Globus pallidus (tissue), 1 donor: ENCODE measurements at places on chromosomes 2 and 18.

DNA sequence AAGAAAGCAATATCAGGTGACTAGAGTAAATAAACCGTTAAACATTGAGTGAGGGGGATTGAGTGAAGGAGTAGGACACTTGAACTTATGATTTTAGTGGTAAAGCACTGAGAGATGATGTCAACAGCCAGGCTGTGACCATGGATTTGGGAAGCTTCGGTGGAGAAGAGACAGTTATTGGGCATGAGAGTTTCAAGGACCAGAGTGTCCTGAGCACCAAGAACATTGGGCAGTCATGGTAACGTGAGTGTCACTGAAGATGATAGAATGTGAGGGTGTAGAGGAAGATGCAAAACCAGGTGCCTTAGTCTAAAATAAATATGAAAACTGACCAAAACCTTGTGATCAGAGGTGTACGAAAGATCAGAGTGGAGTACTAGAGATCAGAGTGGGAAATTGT lies 248.1 kb downstream of the ASXL3 start:
- DNase-seq = no peak

GRCh38 chr2:121804340-121804739 lies 48.9 kb downstream of the TSN start:
- DNase-seq = no peak

DNA sequence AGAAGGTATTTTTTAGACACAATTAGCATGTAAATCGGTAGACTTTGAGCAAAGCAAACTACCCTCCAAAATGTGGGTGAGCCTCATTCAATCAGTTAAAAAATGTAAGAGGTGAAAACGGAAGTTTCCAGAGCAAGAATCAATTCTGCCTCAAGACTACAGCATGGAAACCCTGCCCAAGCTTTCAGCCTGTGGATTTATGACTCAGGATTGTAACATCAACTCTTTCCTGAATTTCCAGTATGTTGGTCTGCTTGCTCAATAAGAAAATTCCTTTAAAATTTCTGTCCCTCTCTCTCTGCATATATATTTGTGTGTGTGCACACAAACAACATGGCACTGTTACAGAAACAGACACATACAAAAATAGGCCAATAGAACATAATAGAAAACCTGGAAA lies 228.6 kb upstream of the DOK6 start:
- no peak for DNase-seq

GRCh38 chr18:35463827-35464226 lies 33.9 kb downstream of the INO80C start:
- no peak for DNase-seq

DNA sequence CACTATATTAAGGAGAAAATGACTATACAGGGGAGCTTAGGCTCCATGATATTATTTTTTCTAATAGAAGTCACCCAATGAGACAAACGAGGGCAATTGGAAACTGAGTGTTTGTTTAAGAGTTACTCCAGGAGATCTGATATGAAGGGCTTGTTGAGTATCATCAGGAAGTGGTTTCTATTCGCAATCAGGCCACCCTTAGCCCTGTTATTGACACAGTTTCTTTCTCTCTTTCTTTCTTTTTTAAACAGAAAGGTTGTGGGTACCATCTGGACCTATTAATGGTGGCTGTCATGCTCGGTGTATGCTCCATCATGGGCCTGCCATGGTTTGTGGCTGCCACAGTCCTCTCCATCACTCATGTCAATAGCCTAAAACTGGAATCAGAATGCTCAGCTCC lies 117.3 kb downstream of the DPP4 start:
- no peak for DNase-seq

DNA sequence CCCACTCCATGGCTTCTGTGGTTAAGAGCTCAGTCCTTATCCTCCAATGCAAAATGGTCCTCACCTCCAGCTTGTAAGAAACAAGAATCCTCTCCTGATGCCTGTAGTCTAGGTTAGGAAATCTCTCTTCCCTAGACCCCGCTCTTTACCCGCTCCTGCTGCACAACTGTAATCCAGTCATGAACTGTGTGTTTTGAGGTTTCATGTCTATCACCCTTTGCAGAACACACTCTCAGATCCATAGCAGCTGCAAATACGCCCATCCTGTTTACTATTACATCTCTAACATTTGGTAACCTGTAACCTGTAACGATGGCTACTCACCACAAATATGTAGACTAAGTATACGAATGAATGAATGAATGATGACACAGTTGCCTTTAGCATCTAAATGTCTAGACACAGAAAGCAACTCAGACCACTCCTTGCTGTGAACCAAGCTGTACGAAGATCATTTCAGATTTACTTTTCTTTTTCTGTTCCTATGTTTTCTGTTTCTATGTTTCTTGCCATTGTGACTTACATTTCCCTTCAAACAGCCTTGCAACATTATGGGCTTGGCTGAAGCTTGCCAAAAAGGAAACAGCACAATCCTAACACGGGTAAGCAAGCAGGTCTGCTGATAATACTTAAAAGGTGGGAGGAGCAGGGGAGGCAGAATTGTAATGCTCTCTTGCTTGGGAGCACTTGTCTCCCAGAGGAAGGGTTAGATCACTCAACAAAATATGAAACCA lies 53.7 kb downstream of the EPHA4 start:
- no peak for DNase-seq

GRCh38 chr2:73970850-73971471 lies 13.7 kb upstream of the TET3 start:
- peak; percentile 55 for DNase-seq

- no peak for DNase-seq
These were observed 7.1 kb downstream of the MTA3 start for GRCh38 chr2:42575458-42576064.

DNA sequence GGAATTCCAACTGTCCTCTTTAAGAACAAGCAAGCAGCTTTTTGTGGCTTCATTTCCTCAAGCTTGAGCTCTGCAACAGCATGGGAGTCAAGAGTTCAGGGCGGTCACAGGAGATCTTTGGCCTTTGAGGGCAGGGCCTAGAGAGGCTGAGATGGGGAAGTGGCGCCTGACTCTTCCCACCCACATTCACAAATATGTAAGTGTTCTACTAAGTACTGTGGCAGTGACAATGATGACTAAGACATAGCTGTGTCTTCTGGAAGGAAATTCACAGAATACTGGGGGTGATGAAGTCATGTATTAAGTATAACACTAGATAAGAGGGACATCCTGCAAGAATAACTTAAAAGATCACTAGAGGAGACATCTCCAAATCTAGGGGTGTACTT lies 15.0 kb downstream of the RND3 start:
- DNase-seq = no peak

- no peak for DNase-seq
These were observed 356.4 kb upstream of the ACVR2A start for GRCh38 chr2:147488472-147488871.

DNA sequence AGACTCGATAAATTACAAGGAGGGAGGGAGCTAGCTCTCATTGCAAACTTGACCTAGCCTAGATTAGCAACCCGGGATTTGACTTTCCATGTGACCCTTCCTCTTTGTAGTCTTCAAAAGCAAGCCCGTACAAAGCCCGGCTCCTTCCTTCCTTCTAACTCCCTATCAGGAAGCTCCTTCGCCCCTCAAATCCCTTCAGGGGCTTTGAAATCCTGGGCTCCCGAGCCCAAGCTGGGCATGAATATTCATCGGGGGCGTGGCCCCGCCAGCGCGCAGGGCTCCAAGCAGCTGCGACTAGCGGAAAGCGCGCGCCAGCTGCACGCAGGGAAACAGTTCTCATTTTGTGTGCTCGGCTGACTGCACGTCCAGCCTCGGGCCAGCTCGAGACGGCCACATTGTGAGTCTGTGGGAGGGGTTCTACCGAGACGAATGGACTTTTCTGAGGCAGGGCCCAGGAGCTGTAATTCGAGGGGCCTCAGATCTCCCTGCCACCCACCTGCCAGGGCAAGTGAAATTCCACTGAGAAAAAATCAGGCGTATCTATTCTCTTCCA lies 84.0 kb upstream of the PELI1 start:
- peak; percentile 96 for DNase-seq

DNA sequence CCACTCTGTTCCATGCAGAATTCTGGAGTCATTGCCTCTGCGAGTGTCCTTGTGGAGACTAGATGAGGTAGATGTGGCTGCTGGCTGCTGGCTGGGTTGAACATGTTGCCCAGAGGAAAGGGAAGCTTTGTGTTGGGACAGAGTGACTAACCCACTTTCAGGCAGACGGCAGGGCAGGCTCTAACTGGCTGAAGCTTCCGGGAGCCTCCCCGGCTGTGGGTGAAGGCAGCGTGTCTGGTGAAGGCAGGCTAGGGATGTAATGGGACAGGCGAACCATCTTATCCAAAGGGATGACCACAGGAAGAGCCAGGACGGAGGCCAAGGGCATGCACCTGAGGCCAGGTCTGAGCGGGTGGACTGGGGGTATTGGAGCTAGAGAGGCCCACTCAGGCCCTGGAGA lies 16.0 kb downstream of the ASPRV1 start:
- DNase-seq = no peak

DNA sequence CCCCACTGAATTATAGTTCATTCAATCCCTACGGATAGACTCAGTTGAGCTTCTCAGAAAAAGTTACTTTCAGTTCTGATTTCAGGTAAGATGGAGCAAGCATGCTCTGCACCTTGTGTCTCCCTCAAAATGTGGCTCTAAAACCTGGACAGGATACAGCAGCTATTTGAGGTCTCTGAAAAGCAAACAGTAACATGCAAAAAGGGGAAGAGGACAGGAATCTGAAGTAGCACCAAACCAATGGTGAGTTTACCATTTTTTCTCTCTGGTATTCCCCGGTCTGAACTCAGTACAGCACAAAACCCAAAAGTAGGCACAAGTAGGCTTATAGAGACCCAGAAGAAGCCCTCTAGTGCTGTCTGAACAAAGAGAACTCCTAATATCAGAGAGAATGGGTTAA lies 34.1 kb downstream of the LANCL1 start:
- DNase-seq = no peak

DNA sequence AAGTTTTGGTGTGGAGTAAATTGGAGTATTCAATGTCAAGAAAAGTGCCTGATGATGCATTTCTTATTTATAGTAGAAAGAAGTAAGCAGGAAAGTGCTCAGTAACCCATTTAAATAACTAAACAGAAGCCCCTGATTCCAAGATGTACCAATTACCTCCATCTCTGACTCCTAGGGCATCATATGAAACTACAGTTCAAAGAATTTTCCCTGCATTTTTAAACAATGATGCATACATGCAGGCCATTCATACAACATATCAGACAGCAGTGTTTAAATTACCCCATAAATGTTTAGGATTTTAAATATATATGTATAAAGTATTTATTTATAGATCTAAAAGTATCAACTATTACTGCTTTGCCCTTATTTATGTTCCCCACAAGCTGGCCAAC lies 36.2 kb downstream of the FTCDNL1 start:
- no peak for DNase-seq

GRCh38 chr18:8938817-8939216 lies 163.7 kb upstream of the NDUFV2 start:
- peak; percentile 10 for DNase-seq

GRCh38 chr2:135740206-135740605 lies 1.4 kb upstream of the UBXN4 start:
- no peak for DNase-seq

DNA sequence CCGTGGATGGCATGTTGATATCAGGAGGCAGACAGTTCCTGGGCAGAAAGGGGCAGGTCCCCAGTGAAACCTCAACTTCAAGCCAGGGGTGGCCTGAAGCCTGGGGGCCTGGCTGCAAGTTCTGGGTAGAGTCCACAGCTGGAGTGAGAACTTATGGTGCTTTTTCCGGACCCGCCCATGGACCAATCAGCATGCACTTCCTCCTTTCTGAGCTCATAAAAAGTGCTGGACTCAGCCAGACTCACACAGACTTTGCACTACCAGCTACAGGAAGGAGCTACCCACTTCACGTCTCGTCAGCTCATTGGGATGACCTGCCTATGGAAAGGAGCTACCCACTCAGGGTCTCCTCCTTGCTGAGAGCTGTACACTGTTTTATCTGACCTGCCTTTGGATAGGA lies 183.1 kb upstream of the MC4R start:
- no peak for DNase-seq

DNA sequence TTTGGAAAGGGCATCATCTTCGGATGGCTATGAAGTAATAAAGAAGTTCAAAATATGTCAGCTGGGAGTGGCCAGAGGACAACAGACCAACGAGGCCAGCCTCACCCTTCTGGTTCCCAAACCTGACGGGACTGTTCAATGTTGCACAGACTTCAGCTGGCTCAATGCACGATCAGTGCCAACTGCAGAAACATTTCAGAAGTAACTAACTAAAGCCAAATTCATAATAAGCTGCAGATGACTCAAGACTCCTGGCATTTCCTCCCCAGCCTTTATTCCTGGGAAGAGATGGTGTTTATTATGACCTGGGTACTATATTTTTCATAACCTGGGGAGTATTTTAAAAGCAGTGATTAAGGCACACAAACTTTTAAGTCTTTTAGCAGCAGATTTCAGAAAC lies 3.8 kb upstream of the ATP6V1C2 start:
- DNase-seq = no peak

DNA sequence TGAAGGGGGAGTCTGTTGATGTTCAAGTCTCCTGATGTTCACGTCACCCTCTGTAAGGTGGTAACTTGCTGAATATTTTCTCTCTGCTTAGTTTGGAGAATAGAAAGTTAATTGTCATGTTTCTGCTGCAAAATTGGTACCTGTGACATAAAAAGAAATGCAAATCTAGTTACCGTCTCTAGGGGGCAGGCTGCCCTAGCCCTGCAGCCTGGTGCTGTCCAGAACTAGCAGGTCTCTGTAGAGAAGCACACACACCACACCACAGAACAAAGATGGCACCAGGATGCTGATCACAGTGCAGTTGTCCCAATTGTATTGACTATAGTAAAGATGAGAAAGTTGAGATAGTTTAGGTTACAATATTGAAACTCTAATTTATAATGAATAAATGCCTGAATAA lies 47.0 kb downstream of the SLC9A4 start:
- DNase-seq = no peak

DNA sequence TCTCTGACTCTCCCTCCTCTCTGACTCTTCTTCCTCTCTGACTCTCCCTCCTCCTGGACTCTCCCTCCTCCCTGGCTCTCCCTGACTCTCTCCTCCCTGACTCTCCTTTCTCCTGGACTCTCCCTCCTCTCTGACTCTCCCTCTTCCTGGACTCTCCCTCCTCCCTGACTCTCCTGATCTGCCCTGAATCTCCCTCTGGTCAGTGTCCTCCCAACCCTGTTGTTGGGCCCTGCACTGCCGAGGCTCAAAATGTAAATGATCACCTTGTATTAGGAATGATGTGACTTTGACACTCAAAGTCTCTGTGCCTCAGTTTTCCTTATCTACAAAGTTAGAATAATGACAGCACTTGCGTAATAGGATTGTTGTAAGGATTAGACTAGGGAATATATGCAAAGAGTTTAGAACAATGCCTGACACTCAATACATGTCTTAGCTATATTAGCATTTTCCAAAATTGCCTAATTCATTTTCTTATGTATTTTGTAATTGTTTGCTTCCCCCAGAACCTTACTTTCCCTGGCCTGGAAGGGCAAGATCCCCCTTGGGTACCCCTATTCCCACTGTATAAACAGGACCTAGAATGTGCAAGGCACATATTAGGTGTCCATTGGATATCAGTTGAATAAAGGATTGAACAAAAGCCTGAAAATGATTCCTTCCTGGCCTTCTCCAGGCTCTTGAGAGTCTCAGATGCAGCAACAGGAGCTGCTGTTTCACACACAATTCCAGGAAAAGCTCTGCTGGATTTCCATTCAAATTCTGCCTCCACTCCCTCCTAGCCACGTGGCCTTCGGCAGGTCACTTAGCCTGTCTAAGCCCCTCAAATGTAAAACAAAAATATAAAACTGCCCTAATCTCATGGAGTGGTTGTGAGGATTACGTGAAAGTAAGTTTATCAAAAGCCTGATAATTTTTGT lies 170.1 kb downstream of the INHBB start:
- DNase-seq = no peak
